ENCODE measurements at places on chromosomes 7 and 10.

- DNase-seq, result no peak
Observed at GRCh38 chr7:41830271-41830670, 127.4 kb upstream of the INHBA start.

DNA sequence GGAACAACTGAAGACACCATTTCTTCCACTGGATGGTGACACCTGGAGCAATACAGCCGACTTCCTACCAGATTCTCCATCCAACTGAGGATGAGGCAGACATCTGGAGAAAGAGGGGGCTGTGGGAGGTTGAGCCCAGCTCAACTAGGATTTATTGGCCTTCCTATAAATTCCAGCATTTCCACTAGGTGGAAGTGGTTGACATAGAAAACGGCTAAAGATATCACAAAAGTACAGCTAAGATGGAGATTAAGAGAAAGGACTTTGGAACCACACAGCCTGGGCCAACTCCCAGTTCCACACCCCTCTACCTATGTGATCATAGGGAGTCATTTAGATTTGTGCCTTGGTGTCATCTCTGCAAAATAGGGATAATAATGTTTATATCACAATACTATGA lies 61.3 kb upstream of the CAV2 start:
- DNase-seq, result no peak

GRCh38 chr7:42991024-42991423 lies 58.8 kb downstream of the MRPL32 start:
- no peak for DNase-seq

- DNase-seq, result no peak
Observed at GRCh38 chr10:95796504-95796903, 40.5 kb downstream of the ENTPD1 start.

- DNase-seq, result no peak
Observed at GRCh38 chr10:62917475-62918238, 101.5 kb upstream of the EGR2 start.

DNA sequence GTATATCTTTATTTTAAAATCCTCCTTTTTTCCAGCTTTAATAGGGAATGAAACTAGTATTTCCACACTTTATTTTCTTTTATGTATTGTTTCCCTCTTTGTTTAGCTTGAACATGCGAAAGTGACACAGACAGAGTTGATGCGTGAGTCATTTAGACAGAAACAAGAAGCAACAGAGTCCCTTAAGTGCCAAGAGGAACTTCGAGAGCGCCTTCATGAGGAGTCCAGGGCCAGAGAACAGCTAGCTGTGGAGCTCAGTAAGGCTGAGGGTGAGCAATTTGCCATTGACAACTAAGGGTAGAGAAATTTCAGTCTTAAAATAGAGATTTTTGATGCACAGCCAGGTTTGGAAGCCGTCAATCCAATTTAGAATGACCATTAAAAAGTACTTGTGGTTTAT lies 73.1 kb downstream of the CYP51A1 start:
- DNase-seq, result no peak

- DNase-seq, result no peak
Observed at GRCh38 chr7:138358850-138359341, 101.2 kb upstream of the TRIM24 start.

DNA sequence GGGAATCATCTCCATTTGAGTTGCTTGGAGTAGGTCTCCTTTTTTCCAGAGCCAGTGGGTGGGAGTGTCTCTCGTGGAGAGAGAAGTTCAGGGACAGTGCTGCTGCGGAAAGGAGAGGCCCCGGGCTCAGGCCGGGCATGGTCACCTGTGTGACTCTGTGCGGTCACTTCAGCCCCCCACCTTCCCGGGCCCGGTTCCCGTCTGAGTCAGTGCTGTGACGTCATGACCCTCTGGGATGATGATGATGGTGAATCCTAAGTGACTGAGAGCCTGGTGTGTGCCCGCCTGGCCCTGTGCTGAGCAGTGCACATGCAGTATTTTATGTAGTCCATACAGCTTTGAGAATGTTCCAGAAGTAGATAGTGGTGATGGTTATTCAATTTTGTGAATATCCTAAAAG lies 32.6 kb upstream of the AP5Z1 start:
- no peak for DNase-seq

DNA sequence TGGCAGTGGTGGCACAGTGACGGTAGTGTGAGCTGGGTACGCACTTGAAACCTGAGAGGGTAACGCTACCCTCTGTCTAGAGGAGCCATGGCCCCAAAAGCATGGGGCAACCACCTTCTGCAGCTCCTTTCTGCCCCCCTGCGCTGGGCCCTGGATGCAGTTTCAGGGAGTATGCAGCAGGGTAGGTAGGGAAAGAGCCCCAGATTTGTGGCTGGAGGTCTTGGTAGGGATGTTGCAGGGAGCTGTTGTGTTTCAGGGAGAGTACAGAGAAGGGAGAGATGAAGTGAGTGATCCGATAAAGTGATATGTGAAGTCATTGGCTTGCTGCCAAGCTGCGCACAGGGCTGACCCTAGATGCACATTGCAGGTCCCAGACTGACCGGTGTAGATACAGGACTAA lies 2.7 kb upstream of the PGAM2 start:
- DNase-seq, result no peak

- DNase-seq, result no peak
Observed at GRCh38 chr10:56632537-56632936, 271.5 kb upstream of the ZWINT start.

DNA sequence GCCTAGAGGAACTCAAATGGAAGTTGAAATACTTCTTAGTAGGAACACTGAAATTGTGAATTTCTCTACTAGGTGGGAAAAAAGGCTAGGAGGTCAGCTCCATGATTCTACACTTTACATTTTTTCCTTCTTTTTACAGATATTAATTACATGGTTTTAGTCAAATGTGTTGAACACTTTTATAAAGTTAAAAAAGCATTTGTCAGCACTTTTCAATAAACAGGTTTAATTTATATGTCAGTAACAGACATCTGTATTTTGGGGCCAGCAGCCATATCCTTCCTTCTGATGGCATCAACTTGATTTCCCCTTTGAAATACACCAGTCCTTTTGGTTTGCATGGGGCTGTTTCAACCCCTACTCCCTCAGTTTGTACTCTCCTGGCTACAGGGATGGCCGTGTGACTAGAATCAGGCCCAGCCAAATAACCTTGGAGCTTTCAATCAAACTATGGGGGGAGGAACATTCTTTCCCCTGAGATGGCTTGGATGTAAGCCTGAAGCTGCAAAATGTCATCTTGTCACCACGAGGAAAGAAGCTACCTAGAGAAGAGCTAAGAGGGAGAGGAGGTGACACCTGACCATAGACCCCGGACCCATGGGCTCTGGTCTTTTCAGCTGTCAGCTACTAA lies 171.0 kb upstream of the NEBL start:
- no peak for DNase-seq

DNA sequence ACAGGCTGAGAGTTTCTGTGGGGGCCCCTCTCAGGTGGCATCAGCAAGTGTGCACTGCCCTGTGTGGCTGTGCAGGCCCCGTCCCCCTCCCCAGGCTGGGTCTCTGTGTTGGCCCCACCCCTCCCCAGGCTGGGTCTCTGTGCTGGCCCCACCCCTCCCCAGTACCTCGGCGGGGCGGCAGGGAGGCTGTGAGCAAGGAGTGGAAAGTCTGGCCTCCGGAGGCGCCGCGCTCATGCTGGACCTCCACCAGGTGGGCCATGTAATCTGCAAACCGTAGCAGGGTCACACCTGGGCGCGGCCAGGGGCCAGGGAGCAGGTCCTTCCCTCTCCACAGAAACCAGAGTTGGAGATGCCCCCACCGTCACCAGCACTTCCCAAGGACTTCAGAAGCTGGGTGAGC lies 21.4 kb upstream of the MICALL2 start:
- no peak for DNase-seq

GRCh38 chr10:63719226-63719856 lies 198.1 kb downstream of the REEP3 start:
- no peak for DNase-seq

- DNase-seq, result no peak
Observed at GRCh38 chr10:101545898-101546297, 42.2 kb downstream of the POLL start.

DNA sequence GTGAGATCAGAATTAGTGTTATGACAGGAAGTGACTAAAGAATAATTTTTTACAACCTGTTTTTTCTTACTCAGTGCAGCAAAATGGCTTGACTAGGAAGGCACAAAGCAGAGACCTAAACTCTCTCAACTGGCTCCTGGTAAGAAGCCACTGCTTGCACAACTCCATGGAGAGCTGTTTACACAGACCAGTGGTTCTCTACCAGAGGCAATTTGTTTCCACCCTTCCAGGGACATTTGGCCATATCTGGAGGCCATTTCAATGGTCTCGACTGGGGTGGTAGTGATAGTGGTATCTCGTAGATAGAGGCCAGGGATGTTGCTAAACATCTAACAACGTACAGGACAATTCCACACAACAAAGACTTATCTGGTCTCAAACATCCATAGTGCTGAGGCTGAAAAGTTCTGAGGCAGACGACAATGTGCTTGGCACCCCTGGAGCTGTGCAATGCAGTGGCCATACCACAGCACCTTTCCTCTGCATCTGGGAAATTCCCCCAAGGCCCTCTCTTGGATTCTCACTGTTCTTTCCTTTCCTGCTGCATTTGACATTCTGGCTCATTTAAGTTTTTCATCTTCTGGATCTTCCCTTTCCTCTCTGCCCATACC lies 105.4 kb upstream of the LAMB4 start:
- DNase-seq, result no peak

DNA sequence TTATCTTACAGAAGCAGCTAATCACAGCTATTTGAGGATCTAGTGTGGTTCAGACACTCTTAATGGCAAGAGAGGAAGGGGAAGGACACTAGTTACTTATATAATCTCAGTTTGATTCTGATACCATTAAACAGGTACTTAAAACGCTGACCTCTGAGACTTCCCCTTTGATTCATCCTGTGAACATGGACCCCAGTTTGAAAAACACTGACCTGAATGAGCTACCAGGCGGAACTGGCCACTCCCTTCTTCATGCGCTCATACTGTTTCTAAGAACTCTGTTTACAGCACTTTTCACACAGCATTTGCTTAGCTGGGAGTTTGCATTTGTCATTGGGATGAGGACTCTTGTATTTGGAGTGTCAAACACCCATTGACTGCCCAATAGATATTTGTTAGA lies 45.7 kb downstream of the BEND7 start:
- DNase-seq, result peak; percentile 7

GRCh38 chr7:82616059-82616728 lies 172.6 kb upstream of the CACNA2D1 start:
- DNase-seq, result no peak

- DNase-seq, result no peak
Observed at GRCh38 chr10:93440591-93441091, 41.5 kb downstream of the MYOF start.

- DNase-seq, result no peak
Observed at GRCh38 chr7:74364061-74364460, 74.9 kb downstream of the CLIP2 start.

GRCh38 chr7:80147543-80148391 lies 13.1 kb downstream of the GNAI1 start:
- no peak for DNase-seq

- DNase-seq, result no peak
Observed at GRCh38 chr10:119007211-119007574, 22.3 kb upstream of the NANOS1 start.

GRCh38 chr10:92552310-92552709 lies 21.6 kb downstream of the IDE start:
- DNase-seq, result no peak

DNA sequence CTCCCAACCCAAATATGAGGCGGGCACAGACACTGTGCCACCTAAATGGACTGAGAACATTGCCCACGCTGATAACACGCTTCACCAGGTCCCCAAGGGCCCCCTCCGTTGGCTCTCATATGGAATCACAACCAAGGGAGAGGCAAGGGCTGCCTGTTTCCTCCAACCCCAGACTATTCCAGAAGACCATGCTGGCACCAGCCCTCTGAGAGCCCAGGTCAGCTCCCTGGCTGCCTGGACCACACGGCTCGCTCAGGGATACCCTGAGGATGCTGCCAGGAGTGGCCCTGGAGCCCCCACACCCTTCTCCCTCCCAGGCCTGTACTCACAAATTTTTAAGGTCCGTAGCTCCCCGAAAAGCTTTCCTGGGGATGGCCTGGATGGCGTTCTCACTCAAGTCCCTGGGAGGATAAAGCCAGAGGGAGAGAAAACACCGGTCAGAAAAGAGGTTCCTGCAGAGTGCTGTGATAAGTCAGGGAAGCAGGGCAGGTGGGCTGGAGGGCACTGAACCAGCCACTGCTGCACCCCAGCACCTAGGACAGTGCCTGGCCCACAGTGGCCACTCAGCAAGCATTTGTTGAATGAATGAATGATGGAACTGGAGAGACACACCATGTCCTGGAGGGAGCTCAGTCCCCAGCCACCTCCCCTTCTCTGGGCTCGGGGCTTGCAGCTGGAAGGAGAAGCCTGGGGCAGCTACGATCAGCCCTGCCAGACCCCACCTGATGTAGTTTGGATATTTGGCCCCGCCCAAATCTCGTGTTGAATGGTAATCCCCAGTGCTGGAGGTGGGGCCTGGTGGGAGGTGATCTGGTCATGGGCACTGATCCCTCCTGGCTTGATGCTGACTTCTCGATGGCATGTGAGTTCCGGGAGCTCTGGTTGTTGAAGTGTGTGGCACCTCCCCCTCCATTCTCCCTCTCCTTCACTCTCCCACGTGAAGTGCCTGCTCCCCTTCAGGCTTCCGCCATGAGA lies 119.8 kb downstream of the SLIT1 start:
- DNase-seq, result no peak

- DNase-seq, result no peak
Observed at GRCh38 chr7:80858141-80858903, 60.5 kb downstream of the SEMA3C start.

GRCh38 chr7:142323706-142324105 lies 65.8 kb upstream of the PRSS58 start:
- DNase-seq, result no peak

DNA sequence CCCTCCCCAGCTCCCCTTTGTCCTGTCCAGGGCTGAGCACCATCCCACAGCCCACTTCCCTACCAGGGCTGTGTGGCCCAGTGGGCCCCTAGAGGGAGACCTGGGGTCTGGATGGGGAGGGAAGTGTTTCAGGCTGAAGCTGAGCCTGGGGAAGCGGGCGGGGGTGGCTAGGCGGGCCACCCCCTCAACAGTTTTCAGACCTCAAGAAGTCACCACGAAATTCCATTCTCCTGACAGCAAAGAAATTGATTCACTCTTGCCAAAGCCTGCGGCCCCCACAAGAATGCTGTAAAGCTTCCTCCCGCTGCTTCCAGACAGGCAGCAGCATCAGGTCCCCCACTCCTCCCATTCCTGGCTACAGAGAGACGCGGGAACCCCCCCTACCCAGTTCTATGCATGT lies 2.5 kb upstream of the LFNG start:
- no peak for DNase-seq
